ENCODE measurements at places on chromosomes 7 and 10. TPM values are rescaled to one million over a fixed set of nuclear protein-coding genes. Genes with fewer than 3 reads are reported as not detected.

The GNG11 gene
- total RNA-seq = 4.1 TPM

DNA sequence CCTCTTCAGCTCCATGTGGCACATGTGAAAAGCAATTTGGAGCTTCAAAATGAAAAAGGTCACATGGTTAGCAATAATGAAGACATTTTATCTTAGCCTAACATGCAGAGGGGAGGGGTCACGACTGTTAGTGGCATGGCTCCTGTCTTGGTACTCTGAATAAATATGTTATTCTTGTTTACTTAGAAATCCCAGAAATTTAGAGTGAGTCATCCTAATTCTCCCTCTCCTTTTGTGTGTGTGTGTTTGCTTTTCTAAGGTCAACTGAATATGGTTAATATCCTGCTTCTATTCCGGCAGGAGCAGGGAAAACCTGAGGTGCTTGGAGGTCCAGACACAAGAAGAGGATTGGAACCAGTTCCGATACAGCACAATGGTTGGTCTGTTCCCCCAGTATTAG is 17.6 kb downstream of the BCCIP start:
- no peak for DNase-seq
- H3K36me3 ChIP-seq = peaks cover 22% of the 10 kb centered on the region
- H3K4me1 ChIP-seq = no peaks in the 10 kb centered on the region
- no peaks in the 10 kb centered on the region for H3K27me3 ChIP-seq

GRCh38 chr10:33416209-33416608 is 81.7 kb upstream of the NRP1 start:
- H3K36me3 ChIP-seq = no peaks in the 10 kb centered on the region
- no peaks in the 10 kb centered on the region for H3K27me3 ChIP-seq
- no peak overlapping the region for H3K4me3 ChIP-seq

DNA sequence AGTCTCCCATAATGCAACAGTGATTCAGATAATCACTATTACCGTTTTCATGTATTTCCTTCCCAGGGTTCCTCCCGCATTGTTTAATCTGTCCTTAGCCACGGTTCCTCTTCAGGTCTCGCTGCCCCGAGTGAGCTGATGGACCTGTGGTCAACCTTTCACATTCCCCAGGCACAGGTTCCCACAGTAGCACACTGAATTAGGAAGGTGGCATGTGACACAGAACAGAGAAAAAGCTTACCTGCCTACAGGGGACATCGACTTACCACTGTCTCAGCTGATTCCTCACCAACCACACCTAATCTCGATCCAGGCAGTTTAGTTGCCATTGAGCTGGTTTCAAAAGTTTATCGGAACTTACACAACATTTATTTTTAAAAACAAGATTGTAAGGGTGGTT is 72.2 kb downstream of the MTURN start:
- no peak overlapping the region for H3K4me3 ChIP-seq
- H3K36me3 ChIP-seq = no peaks in the 10 kb centered on the region
- H3K27ac ChIP-seq = no peak overlapping the region
- H3K27me3 ChIP-seq = no peaks in the 10 kb centered on the region
- DNase-seq = no peak

DNA sequence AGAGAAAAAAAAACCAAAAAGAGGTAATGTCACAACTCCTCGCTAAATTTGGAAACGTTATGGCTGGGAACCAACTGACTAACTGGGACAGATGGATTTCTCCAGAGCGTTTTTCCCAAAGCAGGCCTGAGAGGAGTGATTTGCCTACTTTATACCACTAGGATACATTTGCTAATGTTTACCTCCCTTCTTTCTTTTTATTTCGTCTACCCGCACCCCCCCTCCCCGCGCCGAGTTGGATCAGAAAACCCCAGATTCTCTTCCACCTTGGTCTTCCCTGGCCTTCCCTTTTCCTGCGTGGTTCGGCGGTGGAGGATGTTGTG is 7.2 kb downstream of the CPA2 start:
- H3K4me3 ChIP-seq = no peak overlapping the region
- no peaks in the 10 kb centered on the region for H3K27me3 ChIP-seq
- no peaks in the 10 kb centered on the region for H3K4me1 ChIP-seq
- DNase-seq = peak; percentile 19
- H3K36me3 ChIP-seq = no peaks in the 10 kb centered on the region
- no peak overlapping the region for H3K27ac ChIP-seq

DNA sequence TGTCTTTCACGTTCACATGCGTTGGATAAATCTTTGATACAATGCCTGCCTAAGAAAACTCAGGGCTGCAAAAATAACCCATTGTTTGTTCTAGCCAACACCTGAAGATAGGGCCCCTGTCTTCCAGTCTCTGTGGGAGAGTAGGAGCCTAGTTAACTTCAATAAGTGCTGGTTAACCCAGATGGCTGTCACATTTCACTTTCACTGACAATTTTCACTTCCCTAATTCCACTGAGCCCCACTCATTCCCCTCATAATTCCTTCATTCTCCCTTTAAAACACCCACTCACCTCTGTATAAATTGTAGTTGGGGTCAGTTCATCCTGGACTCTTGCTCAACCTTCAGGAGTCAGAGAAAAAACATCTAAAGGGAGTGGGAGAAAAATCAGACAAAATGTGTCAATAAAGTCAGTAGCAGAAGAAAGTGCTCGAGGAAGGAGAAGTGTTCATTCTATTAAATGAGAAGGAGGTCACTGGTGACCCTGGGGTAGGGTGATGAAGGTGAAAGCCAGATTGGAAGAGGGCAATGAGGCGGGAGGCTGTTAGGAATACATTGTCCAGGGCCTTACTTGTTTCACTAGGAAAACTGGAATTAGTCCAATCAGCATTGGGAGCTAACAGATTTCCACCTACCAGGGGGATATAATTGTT is 51.2 kb upstream of the ABI1 start:
- no peaks in the 10 kb centered on the region for H3K27me3 ChIP-seq
- no peak overlapping the region for H3K27ac ChIP-seq
- H3K4me3 ChIP-seq = no peak overlapping the region
- H3K4me1 ChIP-seq = no peaks in the 10 kb centered on the region
- no peak for DNase-seq

- no peak overlapping the region for H3K4me3 ChIP-seq
- DNase-seq = no peak
- no peaks in the 10 kb centered on the region for H3K27me3 ChIP-seq
- no peak overlapping the region for H3K27ac ChIP-seq
- H3K4me1 ChIP-seq = no peaks in the 10 kb centered on the region
- H3K36me3 ChIP-seq = no peaks in the 10 kb centered on the region
Measured at GRCh38 chr7:114478384-114478783, 63.8 kb downstream of the FOXP2 start.

- H3K36me3 ChIP-seq = no peaks in the 10 kb centered on the region
- no peak for DNase-seq
- H3K27me3 ChIP-seq = no peaks in the 10 kb centered on the region
- H3K27ac ChIP-seq = no peak overlapping the region
- no peaks in the 10 kb centered on the region for H3K4me1 ChIP-seq
Measured at GRCh38 chr7:77281780-77282478, 82.3 kb upstream of the FGL2 start.

DNA sequence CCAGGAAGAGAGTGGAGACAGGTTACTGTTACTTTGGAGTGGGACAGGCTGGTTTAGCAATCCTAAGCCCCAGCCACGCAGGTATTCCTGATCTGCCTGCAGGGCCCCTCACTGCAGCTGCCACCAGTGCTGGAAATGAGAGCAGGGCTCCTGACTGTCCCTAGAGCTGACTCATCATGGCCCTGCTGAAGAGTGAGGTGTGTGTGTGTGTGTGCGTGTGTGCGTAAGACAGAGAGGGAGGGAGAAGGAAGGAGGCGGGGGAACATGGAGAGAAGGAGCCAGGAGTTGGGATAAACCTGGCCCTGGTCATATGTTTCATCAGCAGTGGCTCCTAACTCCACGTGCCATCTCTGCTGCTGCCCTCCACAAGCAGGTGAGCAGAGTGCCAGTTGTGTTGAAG is 3.6 kb downstream of the FOXI2 start:
- no peak for DNase-seq
- no peak overlapping the region for H3K4me3 ChIP-seq
- peaks cover 33% of the 10 kb centered on the region for H3K27me3 ChIP-seq
- H3K4me1 ChIP-seq = no peaks in the 10 kb centered on the region
- no peaks in the 10 kb centered on the region for H3K36me3 ChIP-seq
- H3K27ac ChIP-seq = no peak overlapping the region

DNA sequence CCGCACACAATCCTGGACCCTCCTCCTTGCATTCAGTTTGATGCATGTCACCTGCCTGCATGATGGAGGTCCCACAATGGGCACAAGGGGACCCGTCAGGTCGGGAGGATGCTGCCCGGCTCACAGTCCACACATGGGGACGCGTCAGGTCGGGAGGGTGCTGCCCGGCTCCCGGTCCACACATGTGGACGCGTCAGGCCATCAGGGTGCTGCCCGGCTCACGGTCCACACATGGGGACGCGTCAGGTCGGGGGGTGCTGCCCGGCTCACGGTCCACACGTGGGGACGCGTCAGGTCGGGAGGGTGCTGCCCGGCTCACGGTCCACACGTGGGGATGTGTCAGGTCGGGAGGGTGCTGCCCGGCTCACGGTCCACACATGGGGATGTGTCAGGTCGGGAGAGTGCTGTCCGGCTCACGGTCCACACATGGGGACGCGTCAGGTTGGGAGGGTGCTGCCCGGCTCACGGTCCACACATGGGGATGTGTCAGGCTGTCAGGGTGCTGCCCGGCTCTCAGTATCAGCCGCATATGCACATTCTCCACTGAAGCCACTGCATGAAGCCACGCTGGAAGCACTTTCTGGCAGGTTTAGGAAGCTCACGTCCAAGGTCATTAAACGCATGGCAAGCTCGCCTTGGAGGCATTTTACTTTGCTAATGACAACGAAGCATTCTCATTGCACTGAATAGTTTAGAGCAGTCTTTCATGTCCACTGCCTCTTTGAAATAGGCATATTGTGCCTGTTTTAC is 50.3 kb downstream of the DIP2C start:
- H3K4me1 ChIP-seq = no peaks in the 10 kb centered on the region
- no peak for DNase-seq
- H3K4me3 ChIP-seq = no peak overlapping the region
- no peak overlapping the region for H3K27ac ChIP-seq
- no peaks in the 10 kb centered on the region for H3K27me3 ChIP-seq

DNA sequence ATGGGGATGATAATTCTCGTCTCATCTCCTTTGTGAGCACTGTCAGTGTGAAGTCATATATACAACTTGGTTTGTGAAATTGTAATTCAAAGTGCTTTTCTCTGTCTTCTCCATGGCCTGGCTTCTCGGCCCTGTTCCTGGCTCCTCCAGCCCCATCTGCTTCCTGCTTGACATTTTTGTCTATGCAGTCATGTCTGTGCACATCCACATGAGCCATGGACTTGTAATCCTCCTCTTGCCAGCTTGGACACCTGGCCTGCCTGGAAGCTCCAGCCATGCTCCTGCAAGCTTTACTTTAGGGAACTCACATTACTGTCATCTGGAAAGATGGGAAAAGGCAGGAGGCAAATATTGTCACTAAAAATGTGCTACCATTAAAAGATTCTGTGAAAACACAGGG is 576.0 kb upstream of the DPP6 start:
- H3K4me3 ChIP-seq = no peak overlapping the region
- no peaks in the 10 kb centered on the region for H3K27me3 ChIP-seq
- no peak overlapping the region for H3K27ac ChIP-seq

The CARD11 gene
- 5.0 TPM for total RNA-seq

The TRIM74 gene
- 0.32 TPM for total RNA-seq

DNA sequence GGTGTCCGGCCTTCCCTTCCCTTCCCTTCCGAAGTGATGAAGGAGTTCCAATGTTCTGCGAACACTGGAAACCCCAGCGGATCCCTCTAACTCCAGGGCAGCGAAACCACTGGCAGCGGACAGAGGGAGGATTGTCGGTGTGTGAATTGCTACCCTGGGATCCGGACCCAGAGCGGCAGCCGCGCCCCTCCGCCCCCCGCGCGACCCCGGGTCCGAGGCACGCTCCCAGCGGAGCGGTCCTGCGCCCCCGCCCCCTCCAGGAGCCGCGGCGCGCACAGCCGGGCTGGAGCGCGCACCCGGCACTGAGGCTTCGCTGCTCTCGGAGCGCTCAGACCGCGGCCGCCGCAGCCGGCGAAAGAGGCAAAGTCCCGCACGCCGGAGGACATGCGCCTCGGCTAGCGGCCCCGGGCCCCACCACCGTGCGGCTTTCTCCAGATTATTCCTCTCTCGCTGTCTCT is at the start of gene PTPRZ1:
Gene PTPRZ1 (plus strand): TSS at position 331 of the 458 bp plus-strand sequence. CDS start 339 bp downstream, outside the sequence.
- no peak within 1 kb of the TSS for H3K27ac ChIP-seq
- DNase-seq = peak; percentile 21
- no peaks in the 10 kb centered on the region for H3K36me3 ChIP-seq
- H3K27me3 ChIP-seq = peaks cover 17% of the 10 kb centered on the region
- H3K4me1 ChIP-seq = no peaks in the 10 kb centered on the region

The LIPF gene
- not detected for total RNA-seq

- H3K36me3 ChIP-seq = no peaks in the 10 kb centered on the region
- no peaks in the 10 kb centered on the region for H3K27me3 ChIP-seq
- H3K4me1 ChIP-seq = no peaks in the 10 kb centered on the region
- no peak overlapping the region for H3K27ac ChIP-seq
- no peak overlapping the region for H3K4me3 ChIP-seq
Measured at GRCh38 chr7:133268355-133268754, 15.5 kb downstream of the EXOC4 start.

DNA sequence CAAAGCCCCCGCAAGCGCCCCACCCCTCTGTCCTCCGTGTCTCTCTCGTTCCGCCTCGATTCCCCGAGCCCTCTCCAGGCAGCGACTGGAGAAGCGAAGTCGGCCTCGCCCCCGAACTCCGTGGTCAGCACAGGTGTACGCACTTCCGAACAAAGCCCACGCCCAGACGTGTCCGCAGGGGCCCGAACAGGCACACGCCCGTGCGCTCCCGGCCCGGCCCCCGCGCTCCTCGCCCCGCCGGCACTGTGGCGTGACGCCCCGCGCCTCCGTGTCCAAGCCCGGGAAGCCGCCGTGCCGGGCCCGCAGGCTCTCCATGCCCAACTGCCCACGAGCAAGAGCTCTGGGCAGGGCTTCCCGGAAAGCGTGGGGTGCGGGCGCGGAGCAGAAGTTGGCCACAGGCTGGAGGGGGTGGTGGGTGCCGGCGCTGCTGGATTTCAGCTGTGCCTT is 662 bp downstream of the NRCAM start:
- H3K36me3 ChIP-seq = no peaks in the 10 kb centered on the region
- H3K4me1 ChIP-seq = peaks cover 4% of the 10 kb centered on the region
- peak overlapping the region; percentile 28 for H3K4me3 ChIP-seq
- peaks cover 40% of the 10 kb centered on the region for H3K27me3 ChIP-seq
- H3K27ac ChIP-seq = no peak overlapping the region

GRCh38 chr10:75358835-75359421 is 42.6 kb downstream of the ZNF503 start:
- H3K27me3 ChIP-seq = no peaks in the 10 kb centered on the region
- H3K27ac ChIP-seq = no peak overlapping the region
- peaks cover 12% of the 10 kb centered on the region for H3K4me1 ChIP-seq
- no peak overlapping the region for H3K4me3 ChIP-seq

DNA sequence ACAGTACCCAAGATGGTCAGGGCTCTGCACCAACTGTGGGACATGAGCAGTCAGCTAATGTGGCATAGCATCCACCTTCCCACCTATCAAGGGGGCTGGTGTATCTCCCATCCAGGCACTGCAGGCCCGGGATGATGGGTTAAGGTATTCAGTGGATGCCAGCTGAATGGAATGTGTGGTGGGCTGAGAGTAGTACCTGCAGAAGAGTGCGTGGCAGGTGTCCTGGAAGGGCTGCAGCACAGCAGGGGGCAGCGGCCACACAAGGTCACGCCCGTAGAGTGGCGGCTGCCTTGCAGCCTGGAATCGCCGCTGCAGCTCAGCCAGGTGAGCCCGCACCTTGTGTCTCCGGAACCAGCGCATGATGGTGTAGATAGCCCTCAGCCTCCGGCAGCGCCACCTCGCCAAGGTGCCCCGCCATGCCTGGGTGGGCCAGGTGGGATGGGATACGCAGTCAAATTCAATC is 13.3 kb downstream of the MYO1G start:
- DNase-seq = no peak
- H3K4me3 ChIP-seq = no peak overlapping the region
- H3K36me3 ChIP-seq = no peaks in the 10 kb centered on the region
- peaks cover 7% of the 10 kb centered on the region for H3K4me1 ChIP-seq
